Bone marrow (tissue), 2 donors: ENCODE measurements at places on chromosomes 2 and 18.

- DNase-seq: no peak
These were observed 286.3 kb downstream of the BCL11A start for GRCh38 chr2:60267122-60267521.

DNA sequence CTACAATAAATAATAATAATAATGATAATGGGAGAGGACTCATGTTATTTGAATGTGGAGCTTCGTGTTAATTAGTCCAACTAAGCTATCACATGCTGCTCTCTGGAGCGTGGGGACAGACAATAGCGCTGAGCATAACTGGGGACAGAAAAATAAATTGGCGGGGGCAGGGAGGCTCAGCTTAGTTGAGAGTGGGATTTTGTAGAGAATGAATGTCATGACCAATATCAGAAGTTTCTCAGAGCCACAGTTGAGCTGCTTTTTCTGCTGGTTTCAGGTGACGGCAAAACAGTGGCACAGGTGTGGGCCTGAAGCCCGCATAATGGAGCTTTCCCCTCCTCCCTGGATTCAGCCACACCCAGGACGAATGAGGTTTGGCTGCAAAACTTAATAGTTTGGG lies 111.1 kb upstream of the CAB39 start:
- DNase-seq: no peak

DNA sequence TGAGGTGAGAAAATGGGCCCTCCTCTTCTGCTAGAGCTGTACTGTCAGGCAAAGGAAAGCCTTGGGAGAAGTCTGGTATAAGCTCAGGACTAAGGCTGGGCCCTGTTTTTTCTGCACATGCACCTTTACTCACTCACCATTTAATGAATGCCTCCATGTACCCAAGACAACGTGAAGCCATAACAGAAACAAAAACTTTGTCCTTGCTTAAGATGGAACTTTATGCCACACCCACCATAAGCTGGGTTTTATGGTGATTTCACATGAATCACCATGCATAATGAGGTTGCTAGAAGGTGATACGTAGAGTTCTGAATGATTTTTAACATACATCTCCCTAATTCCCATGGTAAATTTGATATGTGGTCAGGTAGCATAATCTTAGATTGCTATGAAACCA lies 63.7 kb upstream of the CYP26B1 start:
- DNase-seq: no peak

DNA sequence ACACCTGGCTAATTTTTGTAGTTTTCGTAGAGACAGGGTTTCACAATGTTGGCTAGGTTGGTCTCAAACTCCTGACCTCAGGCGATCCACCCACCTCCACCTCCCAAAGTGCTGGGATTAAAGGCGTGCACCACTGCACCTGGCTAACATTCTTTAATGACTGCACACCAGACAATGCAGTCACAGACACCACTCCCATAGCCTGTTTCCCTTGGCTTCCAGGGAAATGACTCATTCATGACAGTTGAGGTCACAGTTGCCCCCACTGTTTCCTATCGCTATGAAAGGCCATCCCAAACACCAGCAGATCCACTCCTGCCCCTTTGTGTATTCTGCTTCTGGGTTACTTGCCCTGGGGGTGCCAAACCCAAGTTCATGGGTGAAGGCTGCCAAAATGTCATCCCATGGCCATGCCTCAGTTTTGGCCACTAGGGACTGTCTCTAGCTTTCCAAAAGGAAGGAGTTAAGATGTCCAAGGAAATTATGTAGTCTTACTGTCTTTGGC lies 8.7 kb downstream of the CHMP1B start:
- DNase-seq: peak; percentile 2

- DNase-seq: no peak
These were observed 801.3 kb downstream of the ERBB4 start for GRCh38 chr2:211737282-211737681.

- no peak for DNase-seq
These were observed 192.5 kb upstream of the RGPD4 start for GRCh38 chr2:107634172-107634571.

DNA sequence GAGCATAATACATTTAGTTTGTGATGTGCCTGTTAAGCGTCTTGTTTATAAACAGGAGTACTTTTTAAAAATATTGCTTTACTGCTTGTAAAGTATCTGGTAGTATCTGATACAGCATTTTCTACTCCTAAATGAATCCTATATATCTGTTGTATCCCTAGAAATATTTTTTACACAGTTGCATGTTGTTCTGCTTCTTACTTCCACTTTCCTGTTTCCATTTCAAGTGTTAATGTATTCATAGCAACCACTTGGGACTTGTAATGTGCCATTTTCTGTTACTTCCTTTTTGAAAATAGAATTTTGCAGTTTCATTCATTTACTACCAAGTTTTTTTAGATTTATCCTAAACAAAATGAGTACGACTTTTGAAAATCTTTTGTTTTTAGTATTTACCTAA lies 24.9 kb downstream of the CCNT2 start:
- DNase-seq: peak; percentile 51

DNA sequence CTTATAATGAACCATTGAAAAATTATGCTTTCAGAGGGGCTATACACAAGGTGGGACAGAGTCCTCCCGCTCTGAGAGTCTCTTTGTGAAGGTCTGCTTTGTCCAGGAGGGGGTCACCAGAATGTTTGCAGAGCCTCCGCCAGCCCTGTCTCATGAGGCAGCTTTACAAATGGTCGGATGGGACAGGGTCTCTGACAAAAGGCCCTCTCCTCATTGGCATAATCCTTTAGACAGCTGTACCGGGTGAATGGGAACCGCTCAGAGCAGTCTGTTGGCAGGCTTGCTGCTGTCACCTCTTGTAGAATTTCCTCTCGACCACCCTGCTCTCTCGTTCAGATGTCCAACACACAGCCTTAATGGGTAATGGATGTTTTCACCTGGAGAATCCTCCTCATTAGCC lies 40.2 kb upstream of the TGIF1 start:
- DNase-seq: no peak

GRCh38 chr2:153519257-153519875 lies 40.8 kb upstream of the RPRM start:
- DNase-seq: no peak

DNA sequence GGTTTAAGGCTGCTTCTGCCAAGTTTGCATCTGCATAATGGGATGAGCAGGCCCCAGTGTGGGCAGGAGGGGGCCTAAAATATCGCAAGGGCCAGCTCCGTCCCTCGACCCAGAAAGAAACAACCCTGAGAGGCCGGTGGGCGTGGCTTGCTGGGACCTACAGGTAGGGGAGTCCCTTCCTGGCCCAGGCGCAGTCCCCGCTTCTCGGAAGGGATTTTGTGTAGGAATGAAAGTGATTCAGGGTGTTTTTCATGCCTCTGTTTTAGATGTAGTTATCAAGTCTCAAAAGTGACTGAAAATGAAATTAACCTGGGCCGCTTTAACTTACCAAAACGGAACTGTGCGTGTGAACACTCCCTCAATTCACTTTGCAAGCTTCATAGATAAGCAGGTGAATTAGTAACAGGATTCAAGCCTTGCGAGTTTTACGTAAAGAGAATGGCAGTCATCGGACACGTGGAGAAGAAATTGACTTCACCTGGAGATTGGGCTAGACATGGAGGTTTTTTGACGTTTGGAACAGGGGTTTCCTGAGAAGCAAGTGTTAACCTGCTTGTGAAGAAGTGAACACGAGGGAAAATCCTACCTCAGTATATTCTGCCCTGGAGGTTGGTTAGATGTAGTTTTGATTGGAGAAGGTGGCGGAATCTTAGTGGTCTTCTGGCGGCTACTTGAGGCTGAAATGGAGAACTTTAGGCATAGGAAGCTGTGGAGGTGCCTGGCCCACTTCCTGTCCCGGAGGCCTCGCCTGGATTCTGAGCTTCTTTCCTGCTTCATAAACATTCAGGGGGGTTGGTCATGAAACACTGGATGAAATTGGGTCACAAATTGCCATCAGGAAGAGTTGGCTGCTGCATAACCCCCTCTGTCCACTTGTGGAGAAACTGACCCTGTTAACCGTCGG lies 1.7 kb downstream of the NCK2 start:
- peak; percentile 20 for DNase-seq

DNA sequence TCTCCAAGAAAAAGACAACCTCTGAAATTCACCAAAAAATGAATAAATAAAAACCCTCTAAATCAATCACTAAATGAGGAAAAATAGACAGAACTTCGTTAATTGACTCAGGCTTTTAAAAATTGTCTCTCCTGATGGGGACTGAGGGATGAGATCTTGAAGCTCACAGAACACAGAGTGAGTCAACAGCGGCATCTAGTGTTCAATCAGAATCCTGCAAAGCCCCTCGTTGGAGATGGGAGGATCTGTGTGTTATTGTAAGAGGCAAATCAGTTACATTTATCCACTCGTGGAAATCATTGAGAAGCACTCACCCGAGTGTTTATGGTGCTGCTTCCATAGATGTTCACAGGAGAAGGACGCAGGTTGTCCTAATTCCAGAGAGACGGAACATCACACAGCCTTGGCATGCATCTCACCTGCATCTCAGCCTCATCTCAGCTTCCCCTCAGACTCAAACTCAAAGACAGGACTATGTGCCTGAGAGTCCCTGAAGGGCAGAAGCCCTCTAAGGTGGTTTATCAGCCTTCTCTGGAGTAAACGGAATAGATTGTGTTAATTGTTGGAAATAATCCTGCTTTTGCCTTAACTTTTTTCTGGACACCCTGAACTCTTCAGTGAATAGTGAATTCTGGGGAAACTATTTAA lies 82.0 kb downstream of the MREG start:
- no peak for DNase-seq

- DNase-seq: no peak
These were observed 269.3 kb upstream of the MYT1L start for GRCh38 chr2:2600366-2600765.

DNA sequence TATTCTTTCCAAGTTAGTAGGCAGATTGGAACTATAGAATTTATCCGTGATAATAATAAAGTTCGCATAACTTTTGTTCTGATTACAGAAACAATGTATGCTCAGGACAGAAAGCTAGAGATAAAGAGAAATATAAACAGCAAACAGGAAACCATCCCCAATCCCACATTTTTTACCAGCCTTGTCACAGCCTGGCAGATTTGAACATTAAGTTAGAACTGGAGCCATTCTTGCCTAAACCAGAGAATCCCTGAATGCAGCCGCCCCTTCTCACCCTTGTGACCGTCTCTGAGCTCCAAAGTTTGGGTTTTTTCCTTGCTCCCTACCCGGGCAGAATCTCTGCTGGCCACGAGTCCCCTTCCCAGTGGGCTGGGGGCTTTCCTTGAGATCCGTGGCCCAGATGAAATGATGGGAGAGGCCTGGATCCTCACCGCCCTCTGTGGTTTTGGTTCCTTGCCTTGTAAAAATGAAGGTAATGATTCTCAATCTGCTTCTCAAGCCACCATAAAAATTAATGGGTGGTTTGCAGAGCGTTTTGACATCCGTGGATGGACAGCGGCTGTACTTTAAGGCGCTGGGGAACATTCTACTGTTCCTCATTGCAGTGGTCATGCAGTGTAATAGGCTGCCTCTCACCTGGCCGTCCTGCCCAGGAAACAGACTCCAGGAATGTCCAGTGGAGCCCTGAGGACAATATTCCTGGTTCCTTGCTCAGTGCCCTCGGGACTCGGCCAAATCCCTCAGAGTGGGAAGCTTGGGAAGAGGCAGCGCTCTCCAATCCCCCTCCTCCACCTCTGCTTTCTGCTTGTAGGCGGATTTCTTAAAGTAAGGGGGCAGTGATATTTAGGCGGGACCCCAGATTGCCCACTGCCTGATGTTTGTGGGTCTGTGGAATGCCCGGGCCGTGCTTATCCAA lies 1.6 kb downstream of the SH3BP4 start:
- no peak for DNase-seq

DNA sequence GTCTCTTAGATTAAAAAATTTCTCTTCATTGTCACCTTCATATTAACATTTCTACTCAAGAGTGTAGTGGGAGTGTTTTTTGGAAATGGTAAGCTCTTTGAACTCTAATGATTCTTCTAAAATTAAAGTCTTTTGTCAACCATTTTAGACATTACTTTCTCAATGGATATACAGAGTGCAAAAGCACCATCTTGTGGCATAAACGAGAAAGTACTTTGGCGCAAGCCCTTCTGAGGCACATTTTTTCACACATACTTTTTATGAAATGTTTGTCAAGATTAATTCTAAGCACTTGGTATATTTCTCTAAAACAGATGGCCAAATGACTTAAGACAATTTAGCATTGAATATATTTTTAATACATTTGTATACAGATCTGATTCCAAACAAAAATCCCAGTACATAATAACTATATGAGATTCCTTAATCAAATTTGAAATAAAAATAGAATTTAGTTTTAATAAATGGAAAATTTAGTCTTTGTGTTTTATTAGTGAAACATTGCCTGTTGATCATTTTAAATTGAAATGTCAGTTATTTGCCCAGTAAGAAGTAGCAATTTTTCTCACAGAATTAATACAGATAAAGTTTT lies 63.3 kb upstream of the GALNT5 start:
- DNase-seq: no peak

- no peak for DNase-seq
These were observed 89.6 kb downstream of the UPP2 start for GRCh38 chr2:158191076-158191895.

DNA sequence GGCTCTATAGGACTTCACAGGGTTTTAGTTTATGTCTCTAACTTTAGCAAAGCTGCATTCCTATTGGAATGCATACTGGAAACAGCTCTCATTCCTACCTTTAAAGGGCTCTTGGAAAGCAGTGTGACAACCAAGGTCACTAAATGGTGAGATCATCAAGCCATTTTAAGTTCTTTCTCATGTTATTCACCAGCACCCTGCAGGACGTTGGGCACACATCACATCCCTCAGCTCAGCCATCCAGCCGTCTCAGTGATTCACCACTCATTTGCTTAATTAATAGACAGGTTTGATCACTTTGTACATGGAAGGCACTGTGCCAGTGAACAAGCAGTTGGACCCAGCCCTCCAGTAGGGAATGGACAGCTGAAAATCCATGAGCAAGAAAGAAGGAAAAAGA lies 32.2 kb upstream of the RBM44 start:
- DNase-seq: no peak

GRCh38 chr2:61536180-61536571 lies 2.0 kb downstream of the XPO1 start:
- no peak for DNase-seq

GRCh38 chr2:237558961-237559641 lies 7.3 kb upstream of the PRLH start:
- DNase-seq: no peak

- DNase-seq: no peak
These were observed 403.9 kb upstream of the FANCL start for GRCh38 chr2:58645017-58645416.
